ENCODE measurements at places on chromosomes 2 and 18. TPM values are rescaled to one million over a fixed set of nuclear protein-coding genes. Genes with fewer than 3 reads are reported as not detected.

- no peak for DNase-seq
Observed at GRCh38 chr2:185147361-185147760, 549.0 kb downstream of the ZNF804A start.

DNA sequence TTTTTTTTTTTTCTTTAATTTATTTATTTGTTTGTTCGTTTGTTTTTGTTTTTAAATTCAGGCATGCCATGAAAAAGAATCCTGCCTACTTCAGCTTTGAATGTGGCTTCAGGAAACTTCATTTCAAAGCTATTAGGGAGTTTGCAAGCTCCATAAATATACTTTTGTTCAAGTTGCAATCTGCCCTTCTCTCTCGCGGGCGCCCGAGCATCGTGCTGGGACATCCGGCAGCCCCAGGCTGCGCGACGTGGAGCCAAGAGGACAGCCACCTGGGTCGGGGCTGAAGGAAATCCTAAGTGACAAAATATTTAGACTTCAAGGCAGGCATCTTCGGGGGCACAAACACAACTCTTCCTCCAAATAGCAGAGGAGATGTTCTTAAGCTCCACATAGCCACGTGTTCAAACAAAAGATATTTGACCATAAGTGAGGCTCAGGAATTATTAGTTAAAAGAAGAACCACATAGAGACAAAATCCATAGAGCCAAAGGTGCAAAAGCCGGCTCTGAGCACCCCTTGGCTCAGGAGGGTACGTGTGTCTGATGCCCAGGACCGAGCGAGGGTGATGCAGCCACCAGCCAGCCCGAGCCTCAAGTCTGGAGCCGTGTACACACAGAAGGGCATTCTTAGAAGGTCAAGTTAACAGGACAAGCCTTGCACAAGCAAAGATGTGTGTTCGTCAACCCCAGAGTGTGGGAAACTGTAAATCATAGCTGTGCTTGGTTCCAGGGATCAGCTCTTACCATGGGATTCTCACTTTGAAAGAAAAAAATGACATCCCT is 256.5 kb upstream of the SALL3 start:
- DNase-seq, result no peak

GRCh38 chr2:130765464-130765863 is 10.1 kb downstream of the AMER3 start:
- DNase-seq, result no peak

- DNase-seq, result no peak
Observed at GRCh38 chr2:85566265-85566664, 5.0 kb upstream of the GGCX start.

- no peak for DNase-seq
Observed at GRCh38 chr2:162029287-162029901, 44.6 kb downstream of the DPP4 start.

DNA sequence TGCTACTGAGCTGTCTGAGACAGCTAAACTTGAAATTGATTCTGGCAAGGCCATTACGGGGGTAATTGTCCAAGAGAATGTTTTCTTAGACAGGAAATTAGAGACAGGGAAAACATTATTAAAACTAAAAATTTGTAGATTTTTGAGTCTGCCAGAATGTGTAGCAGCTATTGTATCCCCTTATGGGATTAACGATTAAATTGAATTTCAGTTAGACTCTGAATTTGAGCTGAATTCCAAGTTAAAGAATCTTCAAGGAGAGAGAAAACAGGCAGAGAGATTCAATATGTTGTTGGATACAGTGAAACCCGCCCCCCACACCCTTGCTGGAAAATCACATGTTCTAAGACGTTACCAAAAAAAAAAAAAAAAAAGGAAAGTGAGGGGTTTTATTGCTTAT is 32.7 kb upstream of the CCDC68 start:
- no peak for DNase-seq

DNA sequence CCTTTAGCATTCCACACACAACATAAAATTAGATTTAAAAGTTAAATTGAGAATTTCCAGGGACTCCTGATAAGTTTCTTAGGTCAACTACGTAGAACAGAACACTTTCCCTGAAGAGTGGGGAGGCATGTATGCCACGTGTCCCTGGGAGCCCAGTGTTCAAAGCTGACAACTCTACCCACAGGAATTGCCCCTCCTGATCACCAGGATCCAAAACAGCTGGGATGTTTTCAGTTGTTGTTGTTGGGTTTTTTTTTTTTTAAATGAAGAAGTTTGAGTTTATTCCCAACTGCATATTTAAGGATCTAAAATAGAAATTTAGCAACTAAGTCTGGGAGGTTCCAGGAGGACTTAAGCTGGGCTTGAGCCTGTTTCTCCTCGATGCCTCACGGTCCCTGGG is 100.5 kb downstream of the TPGS2 start:
- DNase-seq, result no peak

- DNase-seq, result no peak
Observed at GRCh38 chr2:178498137-178498536, 17.9 kb downstream of the PLEKHA3 start.

DNA sequence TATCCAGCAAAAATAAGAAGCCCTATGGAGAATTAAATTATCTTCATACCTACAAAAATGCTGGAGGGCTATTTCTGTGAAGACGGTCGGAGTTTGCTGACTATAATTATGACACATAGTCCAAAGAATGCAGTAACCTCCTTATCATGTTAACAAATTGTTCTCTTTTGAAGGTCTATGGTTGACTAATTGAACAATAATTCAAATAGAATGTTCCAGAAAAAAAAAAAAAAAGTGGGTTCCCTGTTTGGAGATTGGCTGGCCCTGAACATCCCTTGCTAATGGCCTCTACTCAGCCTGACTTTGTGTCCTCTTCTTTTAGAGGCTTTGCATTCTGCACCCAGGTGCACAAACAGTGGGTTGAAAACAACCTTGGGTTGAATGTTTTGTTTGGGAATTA is 82.8 kb upstream of the CCBE1 start:
- no peak for DNase-seq

- peak; percentile 25 for DNase-seq
Observed at GRCh38 chr2:240563951-240564560, 3.9 kb downstream of the DUSP28 start.

DNA sequence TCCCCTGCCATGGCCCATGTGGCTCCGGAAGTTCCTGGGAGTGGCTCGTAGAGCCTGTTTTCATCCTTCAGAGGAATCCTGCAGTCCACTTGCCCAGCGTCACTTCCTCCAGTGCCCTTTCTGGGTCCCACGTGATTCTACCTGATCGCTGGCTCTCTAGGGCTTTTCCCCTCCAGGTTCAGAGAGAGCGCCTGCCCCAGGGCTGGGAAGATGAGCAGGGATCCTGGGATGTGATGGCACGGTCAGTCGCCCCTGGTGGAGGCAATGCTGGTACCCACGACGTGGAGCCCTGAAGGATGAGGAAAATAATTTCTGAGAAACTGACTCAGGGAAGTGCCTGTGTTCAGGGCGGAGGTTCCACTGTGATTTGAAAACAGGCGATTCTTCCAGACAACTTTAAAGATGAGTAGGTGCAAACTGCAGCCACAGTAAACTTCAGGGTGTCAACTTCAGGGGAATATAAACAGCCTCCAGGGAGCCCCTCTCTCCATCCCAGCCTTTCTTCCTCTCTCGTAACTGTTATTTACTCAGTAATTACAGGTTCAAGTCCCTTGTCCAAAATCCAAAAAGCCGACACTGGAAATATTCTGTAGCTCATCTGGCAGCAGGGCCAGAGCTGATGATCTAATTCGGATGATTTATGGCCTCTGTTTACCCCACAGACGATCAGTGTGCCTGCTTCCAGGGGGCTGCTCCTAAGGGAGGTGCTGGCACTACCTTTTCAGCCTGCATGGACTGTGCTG is 105.9 kb downstream of the AGAP1 start:
- no peak for DNase-seq

- DNase-seq, result no peak
Observed at GRCh38 chr2:42060028-42060427, 12.2 kb downstream of the PKDCC start.

DNA sequence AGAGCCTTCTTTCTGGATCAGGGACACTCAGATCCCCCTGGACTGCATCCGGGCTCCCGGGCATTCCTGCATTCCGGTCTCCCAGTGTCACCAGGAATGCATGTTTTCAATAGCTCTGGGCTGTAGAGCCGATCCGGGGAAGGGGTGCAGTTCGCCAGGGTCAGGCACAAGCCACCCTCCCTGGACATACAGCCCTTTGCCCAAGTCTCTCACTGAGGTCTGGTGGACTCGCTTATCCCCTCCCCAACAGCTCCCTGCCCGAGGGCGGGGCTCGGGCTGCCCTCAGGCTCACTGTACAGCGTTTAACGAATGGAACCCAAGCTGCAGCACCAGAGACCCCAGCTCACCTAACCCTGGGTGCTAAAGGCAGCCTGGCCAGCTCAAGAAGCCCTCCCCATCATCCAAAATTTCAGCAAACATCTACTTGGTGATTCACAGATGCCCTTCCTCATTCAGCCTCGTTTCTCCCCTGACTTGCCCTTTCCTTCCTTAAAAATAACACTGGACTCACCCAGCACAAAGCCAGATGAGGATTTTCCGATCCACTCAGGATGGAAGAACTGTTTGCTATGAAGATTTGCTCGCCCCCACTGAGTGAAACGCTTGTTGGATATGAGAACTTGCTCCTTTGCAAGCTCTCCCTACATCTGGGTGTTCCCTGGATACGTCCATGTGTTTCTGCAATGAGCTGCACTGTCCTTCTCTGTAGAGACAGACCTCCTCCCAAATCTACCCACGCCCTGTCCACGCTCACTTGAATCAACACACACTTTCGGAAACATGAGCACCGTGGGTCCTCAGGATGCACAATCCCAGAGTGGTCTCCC is 58.1 kb downstream of the PXDN start:
- DNase-seq, result no peak

DNA sequence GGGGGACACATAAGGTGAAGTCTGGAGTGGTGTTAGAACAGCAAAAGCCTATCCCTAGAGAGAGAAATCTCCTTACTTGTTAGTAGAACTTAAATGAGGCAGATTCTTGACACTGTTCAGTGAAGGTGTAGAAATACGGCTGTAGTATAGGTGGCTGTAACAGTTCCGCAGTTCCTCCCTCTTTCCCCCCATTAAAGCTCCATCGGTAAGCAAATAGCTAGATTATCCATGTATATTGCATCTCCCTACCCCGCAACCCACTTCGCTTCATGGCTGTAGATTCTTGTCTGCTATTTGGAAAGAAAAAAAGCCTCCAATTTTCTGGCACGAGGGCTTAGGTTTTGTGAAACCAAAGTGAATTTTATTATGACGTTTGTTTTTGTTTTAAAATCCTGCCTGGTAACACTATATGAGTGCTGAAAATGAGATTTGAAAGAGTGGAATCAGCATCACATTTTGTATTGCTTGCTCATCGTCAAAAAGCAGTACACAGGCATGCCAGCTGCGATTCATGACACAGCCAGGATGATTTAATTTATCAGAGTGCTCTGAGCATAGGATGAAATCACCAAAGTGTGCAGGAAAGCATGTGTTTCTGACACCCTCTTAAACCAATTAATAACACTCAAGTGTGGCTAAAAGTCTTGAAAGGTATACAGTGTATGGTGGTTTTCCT is 1.4 kb downstream of the FAM171B start:
- no peak for DNase-seq

DNA sequence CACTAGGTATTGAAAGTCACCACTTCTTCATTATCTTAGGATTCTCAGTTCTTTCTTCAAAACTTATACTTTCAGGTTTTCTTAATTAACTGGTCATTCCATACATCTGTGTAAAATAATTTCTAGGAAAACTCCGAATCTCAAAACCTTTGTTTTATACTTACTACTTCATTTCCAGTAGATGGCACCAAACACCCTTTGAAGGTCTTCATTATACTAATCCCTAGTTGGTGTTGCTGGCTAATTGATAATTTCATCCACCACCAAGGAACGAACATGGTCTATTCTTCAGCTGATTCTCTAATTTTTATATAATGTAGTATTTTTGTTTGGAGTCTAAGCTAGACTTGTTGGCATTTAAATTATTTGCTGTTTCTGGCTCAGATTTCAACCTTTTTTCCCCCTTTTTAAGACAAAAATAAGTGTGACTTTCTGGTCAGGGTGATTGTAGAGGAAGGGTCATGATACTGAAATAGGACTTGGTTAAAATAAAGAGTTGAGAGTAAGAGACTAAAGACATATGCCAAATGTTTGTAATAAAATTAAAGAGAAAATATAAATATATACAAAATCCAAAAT is 2.8 kb upstream of the MXD1 start:
- DNase-seq, result no peak

DNA sequence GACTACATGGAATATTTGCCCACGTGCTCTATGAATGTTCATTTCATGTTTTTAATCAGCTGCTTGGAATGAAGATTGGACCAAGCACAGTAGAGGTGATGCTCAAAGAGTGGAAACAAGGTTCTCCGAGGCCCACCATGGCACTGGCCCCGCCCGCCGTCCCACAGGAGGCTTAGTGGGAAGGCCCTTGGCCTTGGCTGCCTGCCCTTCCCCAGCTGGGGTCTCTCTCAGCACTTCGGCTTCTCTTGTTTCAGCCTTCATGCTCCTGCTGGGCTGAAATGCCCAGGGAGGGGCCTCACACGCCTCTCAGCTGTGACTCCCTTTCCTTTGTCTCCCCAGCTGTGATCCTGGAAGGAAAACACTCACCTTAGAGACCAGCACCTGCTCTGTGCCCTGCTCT is 833.2 kb downstream of the GALR1 start:
- no peak for DNase-seq

- no peak for DNase-seq
Observed at GRCh38 chr2:85137156-85137555, 4.0 kb downstream of the TCF7L1 start.

DNA sequence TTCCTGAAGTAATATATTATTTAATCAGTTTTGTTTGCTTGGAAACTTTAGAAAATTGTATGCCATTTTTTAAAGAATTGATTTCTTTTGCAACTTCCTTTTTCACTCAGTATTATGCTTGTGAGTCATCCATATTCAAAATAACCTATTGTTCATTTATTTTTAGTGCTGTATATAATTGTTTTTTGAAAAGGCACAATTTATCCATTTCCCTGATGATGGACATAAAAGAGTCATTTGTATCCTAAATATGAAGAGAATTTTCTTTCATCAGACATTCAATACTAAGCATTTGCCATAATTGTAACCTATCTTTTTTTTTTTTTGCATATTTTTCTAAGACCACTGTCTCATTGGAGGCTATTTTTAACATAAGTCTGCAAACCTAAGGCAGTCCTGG is 134.1 kb upstream of the SERPINE2 start:
- no peak for DNase-seq

- DNase-seq, result no peak
Observed at GRCh38 chr18:54203914-54204313, 20.6 kb downstream of the MBD2 start.

Gene GPR17
- total RNA-seq, result 0.31 TPM

Gene NEDD4L
- total RNA-seq, result 176 TPM

Gene EFHD1
- total RNA-seq, result 2.7 TPM

Gene SP9
- total RNA-seq, result not detected

Gene LONRF2
- total RNA-seq, result 1.6 TPM

Gene GPR55
- total RNA-seq, result 0.34 TPM

Gene DYNAP
- not detected for total RNA-seq

Gene UGT1A5
- 2.1 TPM for total RNA-seq

Gene CNTNAP5
- 0.08 TPM for total RNA-seq

Gene AAMP
- total RNA-seq, result 97.2 TPM

Gene RBM43
- total RNA-seq, result 3.1 TPM

Gene RGPD3
- total RNA-seq, result 0.06 TPM

Gene DSC1
- not detected for total RNA-seq

Gene CYTIP
- 5.1 TPM for total RNA-seq

Data from left colon (tissue), 2 donors.